ENCODE measurements at places on chromosomes 12 and 14.

DNA sequence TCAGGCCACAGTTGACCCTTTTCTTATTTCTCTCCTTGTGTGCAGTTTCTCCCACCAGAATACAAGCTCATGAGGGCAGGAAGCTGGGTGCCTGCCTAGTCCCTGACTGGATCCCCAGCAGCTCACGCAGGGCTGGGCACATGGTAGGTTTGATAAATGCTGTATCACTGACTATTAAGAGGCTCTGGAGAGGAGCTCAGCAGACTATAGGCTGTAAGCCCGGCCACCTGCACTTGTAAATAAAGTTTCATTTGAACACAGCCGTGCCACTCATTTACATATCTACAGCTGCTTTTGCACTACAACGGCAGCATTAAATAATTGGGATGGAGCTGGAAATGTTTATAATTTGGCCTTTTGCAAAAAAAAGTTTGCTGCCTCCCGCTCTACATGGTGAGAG, 32.0 kb downstream of the CHGA start:
- DNase-seq = no peak

- DNase-seq = no peak
Measured at GRCh38 chr12:84480803-84481202, 431.8 kb downstream of the SLC6A15 start.

- DNase-seq = no peak
Measured at GRCh38 chr12:123396954-123397353, 13.0 kb downstream of the KMT5A start.

DNA sequence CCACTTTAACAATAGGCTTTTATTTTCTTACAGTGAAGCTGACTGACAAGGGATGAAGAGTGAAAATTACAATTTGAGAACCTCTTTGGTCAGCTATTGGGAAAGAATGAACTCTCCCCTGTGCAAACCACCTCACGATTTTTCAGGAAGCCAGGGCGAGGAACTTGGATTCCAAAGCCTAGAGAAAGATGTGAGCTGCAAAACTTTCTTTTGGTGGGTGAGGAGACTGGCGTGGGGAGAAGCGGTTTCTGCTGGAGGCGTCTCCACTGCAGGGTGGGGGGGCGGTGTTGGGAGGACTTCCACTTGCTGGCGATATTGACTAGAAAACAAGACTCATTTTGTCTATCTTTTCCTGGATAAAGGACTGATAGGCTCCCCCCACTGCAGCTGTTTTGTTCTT, 59.3 kb upstream of the VRK1 start:
- DNase-seq = no peak

- DNase-seq = no peak
Measured at GRCh38 chr12:50101663-50102062, 2.1 kb upstream of the GPD1 start.

- peak; percentile 82 for DNase-seq
Measured at GRCh38 chr12:46373301-46374296, 1.0 kb upstream of the SLC38A2 start.

- no peak for DNase-seq
Measured at GRCh38 chr12:26524862-26525465, 308.0 kb downstream of the ITPR2 start.

DNA sequence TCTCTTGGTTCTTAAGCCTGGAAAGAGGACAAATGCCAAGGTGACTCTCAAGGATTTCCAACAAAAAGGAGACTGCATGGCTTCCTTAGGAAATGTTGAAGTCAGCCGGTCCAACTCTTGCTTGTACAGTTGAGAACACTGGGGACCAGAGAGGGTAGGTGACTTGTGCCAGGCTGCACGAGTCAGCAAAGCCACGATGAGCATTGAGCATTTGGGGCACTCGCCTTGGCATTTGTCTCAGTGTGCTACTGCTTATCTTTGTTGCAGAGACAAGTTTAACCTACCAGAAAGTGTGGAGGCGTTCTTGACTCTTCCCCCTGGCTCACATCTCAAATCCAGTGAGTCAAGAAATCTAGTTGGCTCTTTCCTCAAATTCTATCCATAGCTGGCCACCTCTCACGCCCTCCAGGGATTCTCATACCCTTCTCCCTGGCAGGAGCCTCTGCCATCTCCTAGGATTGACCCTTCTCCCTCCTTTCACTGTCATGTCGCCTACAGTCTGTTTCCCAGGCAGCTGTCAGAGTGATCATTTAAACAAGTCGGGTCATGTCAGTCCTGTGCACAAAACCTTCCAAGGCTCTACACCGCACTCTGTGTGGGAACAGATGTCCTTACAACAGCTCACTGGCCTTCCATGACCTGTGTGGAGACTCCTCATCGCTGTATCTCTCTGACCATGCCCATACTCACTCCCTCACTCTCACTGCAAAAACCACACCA, 17.2 kb upstream of the KRT83 start:
- DNase-seq = no peak

Measured in sigmoid colon (tissue), 7 donors.